ENCODE measurements at places on chromosomes 4 and X.

GRCh38 chrX:115330498-115331168, 41.1 kb downstream of the LUZP4 start:
- DNase-seq: no peak

GRCh38 chr4:185358514-185358913, 37.2 kb downstream of the LRP2BP start:
- DNase-seq: no peak

- no peak for DNase-seq
These were observed 46.9 kb upstream of the TAB3 start for GRCh38 chrX:30935985-30936384.

DNA sequence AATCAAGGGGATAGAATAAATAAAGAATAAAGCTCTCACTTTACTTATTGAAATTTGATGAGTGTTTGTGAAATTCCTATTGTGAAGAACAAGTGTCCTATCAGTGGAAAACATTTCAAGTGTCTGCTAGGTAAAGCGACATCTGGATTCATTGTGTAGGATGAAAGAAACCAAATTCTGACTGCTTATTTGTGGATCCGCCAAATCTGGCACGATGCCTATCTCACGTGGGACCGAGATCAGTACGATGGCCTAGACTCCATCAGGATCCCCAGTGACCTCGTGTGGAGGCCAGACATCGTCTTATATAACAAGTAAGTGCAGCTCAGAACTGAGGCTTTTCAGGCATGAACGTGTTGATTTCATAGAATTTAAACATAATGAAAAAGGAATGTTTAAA, 1.9 kb downstream of the CHRNA9 start:
- no peak for DNase-seq

DNA sequence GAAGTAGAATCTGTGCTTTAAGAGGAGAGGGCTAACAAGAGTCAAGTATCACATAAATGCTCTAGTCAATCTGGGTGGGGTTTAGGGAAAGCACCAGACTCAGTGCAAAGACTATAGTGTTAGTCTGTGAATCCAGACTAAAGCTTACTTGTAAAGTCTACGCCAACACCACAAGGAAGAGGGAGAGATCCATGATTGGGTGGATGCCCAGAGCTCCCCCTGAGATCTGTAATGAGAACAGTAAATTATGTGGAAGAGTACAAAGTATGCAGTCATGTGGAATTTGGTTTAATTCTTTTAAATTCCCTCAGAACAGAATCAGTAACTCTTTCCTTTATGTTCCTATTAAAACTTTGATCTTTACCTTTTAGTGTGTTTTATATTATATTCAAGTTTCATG, 354.7 kb upstream of the SPANXN4 start:
- no peak for DNase-seq

DNA sequence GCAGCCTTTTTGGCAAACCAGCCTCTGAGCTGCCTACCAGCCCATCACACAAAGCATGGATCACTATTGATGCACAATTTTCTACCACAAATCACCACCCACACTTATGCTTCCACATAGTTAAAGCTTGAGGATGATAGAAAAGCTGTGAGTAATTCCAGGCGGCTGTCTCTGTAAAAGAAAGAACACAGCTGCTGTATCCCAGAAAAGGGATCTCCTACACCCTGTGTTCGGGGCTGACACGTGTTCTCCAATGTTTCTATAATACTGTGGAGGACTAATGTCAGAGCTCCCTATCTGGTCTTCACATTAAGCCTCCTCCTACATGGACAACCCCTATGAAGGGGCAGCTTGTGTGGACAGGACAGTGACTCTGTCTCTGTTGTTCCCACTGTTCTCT, 12.5 kb upstream of the BRS3 start:
- no peak for DNase-seq

DNA sequence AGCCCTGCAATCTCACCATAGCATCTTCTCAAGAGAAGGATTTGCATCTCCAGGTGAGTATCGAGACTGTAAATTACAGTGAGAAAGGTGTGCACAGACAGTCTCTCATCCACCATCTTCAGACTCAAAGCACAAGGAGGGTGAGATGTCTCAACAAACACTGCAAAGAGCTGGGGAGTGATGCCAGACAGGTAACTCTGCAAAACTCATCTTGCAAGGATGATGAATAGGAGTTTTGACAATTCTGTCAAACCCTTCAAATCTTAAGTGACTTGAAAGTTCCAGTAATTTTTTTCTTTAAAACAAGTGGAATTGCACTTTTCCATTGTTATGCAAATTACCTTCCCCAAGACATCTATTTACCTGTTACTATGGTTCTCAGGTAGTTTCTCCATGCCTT, 277.2 kb upstream of the VCX3A start:
- DNase-seq: no peak

- DNase-seq: no peak
These were observed 33.6 kb downstream of the TBC1D14 start for GRCh38 chr4:6943012-6943884.

GRCh38 chr4:156117743-156118142, 164.1 kb upstream of the CTSO start:
- DNase-seq: no peak

DNA sequence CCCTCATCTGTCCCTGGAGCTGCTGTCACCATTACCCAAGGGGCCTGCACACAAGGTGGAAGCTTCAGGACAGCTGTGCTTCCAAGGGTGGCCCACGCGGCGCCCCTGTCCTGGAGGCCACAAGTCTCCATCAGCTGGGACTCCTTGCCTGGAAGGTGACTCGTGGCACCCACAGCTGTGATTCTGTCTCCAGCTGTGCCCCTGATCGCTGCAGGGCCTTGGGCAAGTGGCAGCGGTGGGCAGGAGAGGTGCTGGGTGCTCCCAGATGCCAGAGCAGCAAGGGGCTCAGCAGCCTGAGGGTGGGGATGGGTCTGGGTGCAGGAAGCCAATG, 9.0 kb upstream of the DUSP9 start:
- DNase-seq: no peak

DNA sequence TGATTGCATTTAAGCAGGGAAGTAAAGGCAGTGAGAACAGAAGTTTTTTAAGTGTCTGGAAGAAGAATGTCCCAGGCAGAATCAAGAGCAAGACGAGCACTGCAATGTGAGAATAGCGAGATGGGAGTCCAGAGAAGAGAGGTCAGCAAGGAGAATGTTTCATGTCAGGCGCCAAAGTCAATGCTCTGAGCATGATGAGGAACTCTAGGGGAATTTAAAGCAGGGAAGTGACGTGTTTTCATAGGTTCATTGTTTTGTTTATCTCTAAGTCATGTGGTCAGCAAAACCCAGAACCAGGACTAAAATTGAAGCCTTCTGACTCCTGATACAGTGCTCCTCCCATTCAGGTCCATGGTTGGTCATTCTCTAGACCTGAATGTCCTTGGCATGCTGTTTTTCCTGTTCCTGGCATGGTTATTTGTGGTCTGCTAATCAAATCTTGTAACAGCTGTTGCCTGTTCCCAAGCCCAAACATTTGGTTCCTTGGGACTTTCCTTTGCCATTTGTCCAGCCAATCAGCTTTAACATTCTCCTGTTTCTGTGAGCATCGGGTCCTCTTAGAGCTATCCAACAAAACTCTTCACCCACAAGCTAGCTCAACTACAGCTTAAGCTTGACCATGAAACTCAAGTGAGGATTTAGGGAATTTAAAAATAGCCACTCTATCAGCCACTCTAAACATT, 37.7 kb downstream of the PTCHD1 start:
- DNase-seq: no peak

DNA sequence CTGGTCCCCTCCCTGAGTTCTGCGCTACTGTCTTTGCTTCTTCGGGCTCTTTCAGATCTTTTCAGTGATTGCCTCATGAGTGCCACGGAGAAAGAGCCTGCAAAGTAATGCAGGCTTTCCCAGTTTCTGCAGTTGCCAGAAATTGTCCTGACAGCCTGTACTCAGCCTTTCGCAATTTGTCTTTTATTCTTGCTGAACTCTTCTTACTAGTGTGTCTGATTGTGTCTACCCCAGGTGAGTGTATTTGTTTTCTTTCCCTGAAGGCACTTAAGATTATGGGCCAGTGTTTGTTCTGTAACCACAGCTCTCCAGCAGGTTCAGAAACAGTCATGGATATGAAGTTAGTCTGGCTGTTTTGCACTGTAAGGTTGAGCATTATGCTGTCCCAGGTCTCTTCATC, 47.1 kb downstream of the FAM193A start:
- DNase-seq: no peak

- DNase-seq: no peak
These were observed 7.0 kb downstream of the QRFPR start for GRCh38 chr4:121373841-121374240.

DNA sequence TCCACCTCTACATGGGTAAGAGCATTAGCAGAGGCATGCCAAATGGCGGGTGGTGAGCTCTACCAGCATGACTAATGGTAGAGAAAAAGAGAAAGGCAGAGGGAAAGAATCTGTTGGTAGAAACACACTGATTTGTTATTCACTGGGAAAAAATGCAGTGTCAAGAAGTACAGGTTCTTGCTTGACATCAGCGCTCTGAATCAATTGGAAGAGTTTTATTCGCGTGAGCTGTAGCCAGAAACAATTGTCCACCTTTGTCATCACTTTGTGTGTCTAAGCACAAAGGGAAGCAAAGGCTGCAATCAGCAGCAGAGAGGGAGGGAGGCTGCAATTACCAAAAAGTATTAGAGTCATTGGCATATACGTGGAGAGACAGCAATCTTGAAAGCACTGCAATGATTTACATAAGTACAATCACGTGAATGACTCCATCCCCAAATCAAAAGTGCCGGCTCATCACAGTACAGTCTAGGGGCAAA, 67.7 kb upstream of the HS3ST1 start:
- DNase-seq: no peak

DNA sequence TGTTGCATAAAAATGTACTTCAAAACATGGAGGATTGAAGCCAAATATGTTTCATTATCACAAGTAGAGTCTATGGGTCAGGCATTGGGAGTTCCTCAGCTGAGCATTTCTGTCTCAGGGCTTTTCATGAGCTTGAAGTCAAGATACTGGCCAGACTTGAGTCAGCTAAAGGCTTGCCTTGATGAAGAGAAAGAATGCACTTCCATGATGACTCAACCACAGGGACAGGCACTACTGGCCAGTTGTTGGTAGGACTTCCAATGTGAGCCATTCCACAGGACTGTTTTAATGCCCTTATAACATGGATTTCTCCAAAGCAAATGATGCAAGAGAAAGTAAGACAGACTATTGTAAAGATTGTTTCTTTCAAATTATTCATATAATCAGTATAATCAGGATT, 895.6 kb downstream of the RAB28 start:
- no peak for DNase-seq

DNA sequence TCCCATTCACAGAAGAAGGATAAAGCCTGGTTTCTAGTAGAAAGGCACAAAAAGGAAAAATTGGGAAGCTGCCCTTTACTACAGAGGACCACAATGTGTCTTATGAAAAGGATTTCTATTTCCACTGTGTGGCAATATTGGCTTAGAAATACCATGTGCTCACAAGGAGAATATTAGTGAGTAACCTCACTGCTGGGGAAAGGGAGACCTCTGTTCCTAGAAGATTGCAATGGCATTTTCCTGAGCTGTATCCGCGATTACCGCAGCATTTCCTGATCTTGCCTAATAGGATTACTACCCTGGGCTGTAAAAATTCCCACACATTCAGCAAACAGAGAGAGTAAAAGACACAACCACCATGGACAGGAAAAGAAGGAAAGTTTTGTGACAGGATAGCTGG, 308.8 kb upstream of the TECRL start:
- DNase-seq: no peak

DNA sequence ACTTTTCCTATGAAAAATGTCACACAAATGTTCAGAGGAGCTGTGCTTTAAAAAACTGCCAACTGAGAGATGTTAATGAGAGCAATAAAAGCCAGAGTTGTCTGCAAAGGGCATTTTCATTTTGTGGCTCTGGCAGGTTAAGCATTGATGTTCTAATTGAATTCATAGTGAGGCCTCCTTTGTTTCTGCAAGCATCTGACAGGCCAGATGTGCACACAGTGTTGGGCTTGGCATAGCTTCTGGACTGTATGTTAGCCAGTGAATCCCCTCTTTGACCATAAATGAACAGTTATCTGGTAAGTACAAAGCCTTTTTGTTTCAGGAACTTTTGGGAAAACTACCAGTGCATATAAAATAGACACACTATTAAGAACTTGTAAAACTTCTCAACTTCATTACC, 81.9 kb downstream of the JADE3 start:
- no peak for DNase-seq

DNA sequence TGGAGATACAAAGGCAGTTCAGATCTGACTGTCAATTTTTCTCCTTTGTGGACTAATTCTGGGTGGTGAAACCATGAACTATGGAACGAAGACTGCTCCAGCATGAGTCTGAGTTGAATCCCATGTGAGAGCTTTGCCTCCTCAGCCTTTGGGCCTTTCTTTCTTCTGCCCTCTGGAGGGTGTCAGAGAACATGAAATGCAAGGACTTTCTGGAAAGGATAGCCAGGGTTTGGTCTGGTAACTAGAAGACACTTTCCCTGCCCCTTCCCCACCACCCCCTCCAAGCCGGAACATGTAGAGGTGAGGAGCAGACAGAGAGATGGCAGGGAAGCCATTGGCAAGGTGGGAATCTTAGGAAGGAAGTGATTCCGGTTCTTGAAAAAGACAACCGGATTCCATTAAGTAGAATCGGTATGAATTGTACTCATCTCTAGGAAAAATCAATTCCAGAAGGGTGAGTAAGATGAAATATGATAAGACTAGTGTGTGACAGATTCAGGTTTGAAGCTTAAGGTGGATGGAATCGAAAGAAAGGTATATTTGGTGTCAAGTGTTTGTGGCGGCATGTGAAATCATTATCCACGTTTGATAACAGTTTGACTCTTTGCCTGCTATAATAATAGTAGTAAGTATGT, 19.0 kb downstream of the FHL1 start:
- no peak for DNase-seq

- DNase-seq: no peak
These were observed 25.0 kb upstream of the NSG1 start for GRCh38 chr4:4361883-4362282.

DNA sequence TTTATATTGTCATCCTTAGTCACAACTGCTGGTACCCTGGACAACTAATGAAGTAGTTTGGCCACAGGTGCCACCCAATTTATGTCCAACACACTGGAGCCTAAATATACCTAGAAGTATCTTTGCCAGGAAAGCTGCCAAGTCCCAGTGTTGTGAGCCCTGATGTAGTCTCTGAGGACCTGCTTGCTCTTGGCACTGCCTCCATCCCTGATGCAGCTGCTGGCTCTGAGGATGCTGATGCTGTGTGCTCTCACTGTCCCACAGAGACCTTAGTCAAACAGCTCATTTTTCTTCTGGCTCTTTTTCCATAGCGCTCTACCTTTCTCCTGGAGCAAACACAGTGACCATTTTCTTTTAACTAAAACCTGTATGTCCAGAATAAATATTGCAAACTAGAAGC, 1535.4 kb upstream of the ADGRL3 start:
- DNase-seq: no peak

DNA sequence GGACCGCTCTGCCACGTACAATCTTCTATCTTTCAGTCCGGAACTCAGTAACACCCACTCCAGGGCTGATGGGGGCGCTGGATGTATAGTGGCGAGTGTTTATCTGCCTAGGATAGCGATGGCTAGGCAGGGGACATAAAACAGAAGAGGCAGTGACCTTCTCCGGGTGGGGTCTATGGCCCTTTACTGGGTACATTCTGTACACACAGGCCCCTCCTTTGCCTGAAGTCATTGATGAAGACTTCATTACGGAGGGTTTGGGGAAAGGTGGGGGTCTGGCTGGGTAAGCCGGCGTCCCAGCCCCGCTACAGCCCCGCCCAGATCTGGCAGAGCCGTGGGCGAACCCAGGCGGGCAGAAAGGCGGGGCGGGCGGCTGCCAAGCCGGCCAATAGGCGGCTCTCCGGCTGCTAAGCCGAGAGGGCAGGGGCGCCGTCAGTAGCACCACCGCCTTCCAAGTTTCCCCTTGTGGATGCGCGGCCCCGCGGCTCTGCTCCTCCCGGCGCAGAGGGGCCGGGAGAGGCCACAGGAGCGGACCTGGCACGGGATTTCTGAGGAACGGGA, at the start of gene CHST7:
TSS of gene CHST7 (plus strand) at position 435 of the 561 bp plus-strand sequence. CDS start 167 bp downstream, outside the sequence.
- DNase-seq: peak; percentile 20

Measured in activated gamma-delta T cell treated with anti-CD3 and anti-CD28 coated beads, Interleukin-2, amount 50 U/mL, for 16 hours (primary cell).